ENCODE measurements at places on chromosomes 3 and 15. TPM values are rescaled to one million over a fixed set of nuclear protein-coding genes. Genes with fewer than 3 reads are reported as not detected.

GRCh38 chr15:68816795-68817303 lies 3.8 kb downstream of the ANP32A start:
- peaks cover 47% of the 10 kb centered on the region for H3K4me1 ChIP-seq
- peaks cover 26% of the 10 kb centered on the region for H3K36me3 ChIP-seq
- DNase-seq = peak; percentile 11
- H3K4me3 ChIP-seq = peak overlapping the region; percentile 97
- H3K27me3 ChIP-seq = no peaks in the 10 kb centered on the region
- peak overlapping the region; percentile 98 for H3K27ac ChIP-seq

- no peak overlapping the region for H3K4me3 ChIP-seq
- H3K4me1 ChIP-seq = no peaks in the 10 kb centered on the region
- no peaks in the 10 kb centered on the region for H3K36me3 ChIP-seq
- no peak for DNase-seq
- H3K27me3 ChIP-seq = no peaks in the 10 kb centered on the region
Measured at GRCh38 chr3:13139471-13140065, 66.3 kb upstream of the IQSEC1 start.

DNA sequence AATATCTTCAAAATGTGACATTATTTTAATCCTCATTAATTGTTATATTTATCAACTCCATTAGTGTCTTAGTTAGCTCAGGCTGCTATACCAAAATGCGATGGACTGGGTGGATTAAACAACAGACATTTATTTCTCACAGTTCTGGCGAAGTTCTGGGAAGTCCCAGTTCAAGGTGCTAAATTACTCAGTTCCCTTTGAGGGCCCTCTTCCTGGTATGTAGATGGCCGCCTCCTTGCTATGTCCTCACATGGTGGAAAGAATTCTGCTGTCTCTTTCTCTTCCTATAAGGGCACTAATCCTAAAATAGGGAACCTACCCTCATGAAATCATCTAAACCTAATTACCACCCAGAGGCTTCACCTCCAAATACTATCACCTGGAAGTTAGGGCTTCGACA lies 38.8 kb upstream of the DUT start:
- no peaks in the 10 kb centered on the region for H3K36me3 ChIP-seq
- no peak overlapping the region for H3K27ac ChIP-seq
- H3K4me3 ChIP-seq = no peak overlapping the region
- DNase-seq = peak; percentile 4
- H3K4me1 ChIP-seq = no peaks in the 10 kb centered on the region

PYGO1 gene
- total RNA-seq = not detected

GRCh38 chr3:154132777-154133375 lies 11.7 kb downstream of the ARHGEF26 start:
- no peak for DNase-seq
- no peaks in the 10 kb centered on the region for H3K36me3 ChIP-seq
- H3K27ac ChIP-seq = no peak overlapping the region
